ENCODE measurements at places on chromosomes 13 and 19.

DNA sequence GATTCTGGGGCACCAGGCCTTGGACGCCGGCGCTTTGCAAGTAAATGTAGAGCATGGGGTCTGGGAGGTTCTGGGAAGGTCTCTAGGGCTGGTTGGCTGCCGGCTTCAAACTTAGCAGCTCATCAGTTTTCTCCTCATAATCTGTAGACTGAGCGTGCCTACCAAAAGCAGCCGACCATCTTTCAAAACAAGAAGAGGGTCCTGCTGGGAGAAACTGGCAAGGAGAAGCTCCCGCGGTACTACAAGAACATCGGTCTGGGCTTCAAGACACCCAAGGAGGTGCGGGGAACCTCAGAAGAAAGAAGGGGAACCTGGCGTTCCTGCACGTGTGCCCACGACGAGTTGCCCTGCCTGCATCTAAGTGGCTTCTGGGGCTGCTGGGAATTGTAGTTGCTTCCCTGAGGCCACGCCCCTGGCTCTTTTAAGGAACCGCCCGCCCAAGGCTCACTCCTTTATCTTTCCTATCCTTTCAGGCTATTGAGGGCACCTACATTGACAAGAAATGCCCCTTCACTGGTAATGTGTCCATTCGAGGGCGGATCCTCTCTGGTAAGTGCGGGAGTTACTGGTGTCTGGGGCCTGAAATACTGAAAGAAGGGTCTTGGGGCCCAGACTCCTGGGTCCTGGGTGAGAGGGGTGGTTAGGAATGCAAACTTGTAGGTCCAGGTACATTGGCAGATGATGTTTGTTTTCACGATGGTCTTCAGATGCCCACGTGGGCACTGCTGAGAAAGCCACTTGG lies 984 bp downstream of the RPS11 start:
- peak; percentile 73 for DNase-seq

DNA sequence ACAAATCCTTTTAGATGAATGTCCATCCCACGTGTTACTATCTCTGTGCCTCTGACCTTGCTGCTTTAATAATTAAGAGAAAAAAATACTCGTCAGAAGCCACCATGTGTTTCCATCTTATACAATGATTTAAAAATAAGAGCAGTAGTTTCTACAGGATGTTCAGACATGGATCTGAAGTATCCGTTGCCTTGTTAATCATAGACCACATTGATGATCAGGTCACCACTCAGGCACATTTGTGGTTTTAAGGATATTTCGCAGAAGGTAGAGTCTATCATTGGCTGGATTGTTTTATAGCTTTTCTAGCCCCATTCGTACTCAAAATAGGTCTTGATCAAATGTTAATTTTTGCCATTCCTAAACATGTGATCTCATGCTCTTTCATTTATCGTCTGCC lies 710.0 kb upstream of the ARGLU1 start:
- DNase-seq, result no peak

- DNase-seq, result no peak
These were observed 82.1 kb downstream of the ZNF429 start for GRCh38 chr19:21587549-21587948.

- DNase-seq, result no peak
These were observed 325.1 kb downstream of the DCT start for GRCh38 chr13:94154367-94154766.

GRCh38 chr19:4911314-4911713 lies 2.0 kb downstream of the UHRF1 start:
- no peak for DNase-seq

GRCh38 chr13:30290812-30291436 lies 16.4 kb downstream of the KATNAL1 start:
- no peak for DNase-seq

GRCh38 chr19:31269425-31270127 lies 79.7 kb downstream of the TSHZ3 start:
- DNase-seq, result no peak

GRCh38 chr19:34639491-34640085 lies 37.4 kb downstream of the SCGB2B2 start:
- DNase-seq, result peak; percentile 87

GRCh38 chr13:52003541-52003940 lies 7.7 kb downstream of the ATP7B start:
- no peak for DNase-seq

- no peak for DNase-seq
These were observed 5.9 kb downstream of the IGLON5 start for GRCh38 chr19:51317376-51317775.

DNA sequence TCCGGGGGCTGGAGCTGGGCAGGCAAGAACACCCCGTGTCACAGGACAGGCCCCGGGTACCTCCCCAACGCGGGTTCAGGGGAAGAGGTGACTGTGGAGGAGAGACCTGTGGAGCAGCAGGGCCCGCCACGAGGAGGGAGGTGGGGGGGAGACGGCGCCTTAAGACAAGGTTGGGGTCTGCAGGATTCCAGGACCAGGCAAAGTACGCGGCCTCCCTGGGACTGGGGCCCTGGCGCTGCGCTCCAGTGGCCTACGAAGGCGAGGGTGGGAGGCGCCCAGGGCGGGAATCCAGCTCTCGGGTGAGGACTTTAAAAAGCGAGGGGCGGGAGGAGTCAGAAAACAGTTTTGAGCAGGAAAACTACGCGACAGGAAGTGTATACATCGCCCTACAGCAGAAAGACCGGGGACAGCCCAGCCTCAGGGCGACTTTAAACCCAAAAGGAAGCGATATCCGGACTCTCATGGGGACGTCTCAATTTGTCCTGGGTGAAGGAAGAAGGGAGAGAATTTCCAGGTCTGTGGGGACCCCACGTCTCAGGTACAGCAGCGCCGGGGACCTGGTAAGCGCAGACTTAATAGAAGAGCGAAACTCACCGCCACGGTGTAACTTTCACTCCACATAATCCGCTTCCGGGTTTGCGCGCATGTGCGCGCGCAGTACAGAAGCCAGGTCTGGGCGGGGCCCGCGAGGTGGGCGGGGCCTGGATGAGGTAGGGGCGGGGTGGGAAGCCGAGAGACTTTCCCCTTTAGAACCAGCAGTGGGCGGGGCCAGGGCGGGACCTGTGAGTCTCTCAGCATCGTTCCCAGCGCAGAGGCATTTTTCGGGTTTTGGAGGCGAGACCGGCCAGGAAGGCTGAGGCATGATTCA lies at the start of gene ZNF83:
Gene ZNF83 (minus strand): TSS at position 638 of the 868 bp plus-strand sequence.
- DNase-seq, result peak; percentile 94

DNA sequence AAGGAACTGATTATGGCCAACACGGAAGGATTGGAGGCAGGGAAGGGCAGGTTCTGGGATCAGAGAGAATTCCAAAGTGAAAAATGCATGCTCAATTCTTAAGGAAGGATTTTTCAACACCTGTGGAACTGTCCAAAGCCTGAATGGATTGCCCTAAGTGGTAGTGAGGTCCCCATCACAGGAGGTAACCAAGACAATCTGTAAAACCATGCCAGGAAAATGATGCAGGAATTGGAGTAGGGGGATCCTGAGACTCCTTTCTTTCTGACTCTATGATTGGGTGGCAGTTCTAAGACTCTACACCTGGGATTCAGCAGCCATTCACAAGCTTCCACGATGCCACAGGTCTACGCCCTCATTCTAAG lies 56.5 kb upstream of the ZNRF4 start:
- DNase-seq, result no peak

- no peak for DNase-seq
These were observed 211.4 kb downstream of the KCNRG start for GRCh38 chr13:50226515-50227155.

GRCh38 chr19:45087531-45087930 lies 5.4 kb upstream of the PPP1R37 start:
- DNase-seq, result no peak

DNA sequence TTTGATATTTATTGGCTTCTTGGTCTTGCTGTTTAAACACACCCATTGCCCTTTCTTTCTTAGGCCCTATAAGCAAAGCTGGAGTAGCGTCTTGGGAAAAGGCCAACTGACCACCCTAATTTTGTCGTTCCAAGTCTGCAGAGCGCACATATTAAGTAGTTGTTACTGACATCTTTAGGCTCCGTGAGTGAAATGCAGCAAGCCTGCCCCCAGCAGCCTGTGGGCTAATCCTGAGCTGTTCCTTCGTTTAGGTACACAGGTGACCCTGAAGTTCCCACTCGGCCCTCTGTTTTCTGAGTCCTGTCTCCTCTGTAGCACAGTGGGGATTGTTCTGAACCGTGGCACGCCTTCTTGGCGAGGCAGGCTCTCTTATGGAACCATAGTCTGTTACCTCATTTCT lies 170.5 kb downstream of the STK24 start:
- DNase-seq, result no peak

DNA sequence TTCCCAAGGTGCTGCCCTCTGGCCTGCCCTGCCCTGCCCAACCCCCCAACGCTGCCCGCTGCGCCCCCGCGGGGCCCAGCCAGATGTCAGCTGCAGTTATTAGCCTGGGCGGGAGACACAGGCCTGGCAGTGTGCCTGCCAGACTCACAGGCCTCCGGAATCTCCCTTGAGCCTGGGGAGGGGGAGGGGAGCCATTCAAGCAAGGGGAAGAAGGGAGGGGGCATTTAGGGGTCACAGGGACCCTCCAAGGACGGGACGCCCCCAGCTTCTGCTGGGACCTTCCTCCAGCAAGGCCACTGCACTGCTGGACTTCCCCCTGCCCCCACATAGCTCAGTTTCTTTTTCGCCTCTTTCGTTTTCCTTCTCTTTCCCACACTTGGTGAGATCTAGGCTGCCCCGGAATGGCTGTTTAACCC lies 2.6 kb upstream of the JUNB start:
- DNase-seq, result peak; percentile 82

GRCh38 chr13:39618561-39618960 lies 15.6 kb upstream of the LHFPL6 start:
- DNase-seq, result no peak

Measured in dermis blood vessel endothelial cell (primary cell).